ENCODE measurements at places on chromosomes 4 and X.

DNA sequence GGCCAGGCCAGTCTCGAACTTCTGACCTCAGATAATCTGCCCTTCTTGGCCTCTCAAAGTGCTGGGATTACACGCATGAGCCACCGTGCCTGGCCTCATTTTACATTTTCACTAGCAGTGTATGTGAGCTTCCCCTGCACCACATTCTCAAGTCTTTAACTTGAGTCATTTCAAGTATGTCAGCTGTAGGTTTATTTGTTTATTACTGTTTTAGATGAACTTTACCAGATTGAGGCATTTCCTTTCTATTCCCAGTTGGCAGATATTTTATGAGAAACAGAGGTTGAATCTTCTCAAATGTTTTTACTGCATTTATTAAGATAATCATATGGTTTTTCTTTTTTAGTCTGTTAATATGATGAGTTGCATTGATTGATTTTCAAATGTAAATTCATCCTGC is 114.6 kb upstream of the SH3RF1 start:
- DNase-seq, result no peak

DNA sequence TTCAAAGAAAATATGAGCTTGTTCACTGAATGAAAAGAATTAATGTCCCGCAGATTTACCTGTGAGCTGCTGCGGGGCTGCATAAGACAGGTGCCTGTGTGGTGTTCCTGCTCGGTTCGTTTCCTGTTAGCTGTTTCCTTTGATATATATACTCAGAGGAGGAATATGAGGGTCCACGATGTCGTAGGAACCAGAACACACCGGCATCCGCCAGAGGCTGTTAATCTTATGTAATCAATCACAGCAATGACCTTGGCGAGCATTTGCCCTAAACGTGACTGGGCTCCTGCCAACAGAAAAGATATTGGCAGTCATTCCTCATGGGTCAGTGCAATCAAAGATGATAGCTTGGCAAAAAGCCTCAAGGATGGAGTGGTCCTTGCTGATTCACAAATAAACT is 260.1 kb downstream of the EVC2 start:
- peak; percentile 43 for DNase-seq

DNA sequence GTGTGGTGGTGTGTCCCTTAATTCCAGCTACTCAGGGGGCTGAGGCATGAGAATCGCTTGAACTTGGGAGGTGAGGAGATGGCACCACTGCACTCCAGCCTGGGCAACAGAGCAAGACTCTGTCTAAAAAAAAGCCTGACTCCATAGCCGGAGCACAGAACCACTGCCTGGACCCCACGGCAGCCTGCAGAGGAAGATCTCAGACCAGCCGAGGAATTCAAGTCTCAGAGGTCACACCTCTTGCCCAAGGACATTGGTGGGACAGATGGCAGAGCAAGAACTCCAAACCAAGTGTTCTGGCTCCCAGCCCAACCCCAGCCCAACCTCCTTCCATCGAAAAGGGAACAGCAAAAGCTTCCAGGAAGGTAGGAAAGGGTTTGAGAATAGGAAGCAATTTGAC is 70.8 kb downstream of the SMIM20 start:
- no peak for DNase-seq

DNA sequence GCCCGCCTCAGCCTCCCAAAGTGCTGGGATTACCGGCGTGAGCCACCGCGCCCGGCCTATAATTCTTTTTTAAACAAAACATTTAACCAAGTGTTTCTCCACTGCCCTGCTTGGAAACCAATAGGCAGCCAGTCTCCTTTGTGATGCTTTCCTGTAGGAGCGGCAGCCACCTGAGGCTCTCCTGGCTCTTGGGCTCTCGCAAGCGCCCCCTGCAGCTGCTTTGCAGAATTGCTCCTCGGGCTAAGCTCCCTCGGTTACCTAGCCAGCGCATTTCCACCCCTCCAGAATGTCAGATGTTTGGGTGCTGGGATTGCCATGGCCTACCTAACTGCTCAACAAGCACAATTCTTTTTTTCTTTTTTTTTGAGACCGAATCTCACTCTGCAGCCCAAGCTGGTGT is 7.7 kb downstream of the S100P start:
- DNase-seq, result no peak

GRCh38 chrX:31550158-31550557 is 478.3 kb upstream of the FTHL17 start:
- no peak for DNase-seq

DNA sequence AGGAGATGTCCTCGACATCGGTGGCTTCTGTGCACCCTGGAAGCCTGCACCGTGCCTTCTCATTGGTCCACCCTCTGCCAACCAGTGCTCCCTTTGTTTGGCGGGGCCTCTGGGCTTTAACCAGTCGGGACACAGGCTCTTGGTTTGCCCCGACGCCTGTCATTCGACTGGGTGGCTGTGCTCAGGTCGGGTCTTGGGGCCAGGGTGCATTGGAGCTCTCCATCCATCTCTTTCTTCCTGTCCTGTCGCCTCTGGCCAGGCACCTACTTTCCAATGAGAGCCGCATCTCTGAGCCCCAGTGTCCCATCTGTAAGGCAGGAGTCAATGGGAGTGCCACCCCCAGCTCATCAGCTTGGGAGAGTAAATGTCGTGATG is 37.2 kb upstream of the NHSL2 start:
- no peak for DNase-seq

- DNase-seq, result no peak
These were observed 21.4 kb upstream of the CLGN start for GRCh38 chr4:140448830-140449229.

GRCh38 chr4:7419961-7420660 is 14.6 kb downstream of the PSAPL1 start:
- DNase-seq, result peak; percentile 73

- no peak for DNase-seq
These were observed 9.4 kb downstream of the POLA1 start for GRCh38 chrX:24703185-24703494.

DNA sequence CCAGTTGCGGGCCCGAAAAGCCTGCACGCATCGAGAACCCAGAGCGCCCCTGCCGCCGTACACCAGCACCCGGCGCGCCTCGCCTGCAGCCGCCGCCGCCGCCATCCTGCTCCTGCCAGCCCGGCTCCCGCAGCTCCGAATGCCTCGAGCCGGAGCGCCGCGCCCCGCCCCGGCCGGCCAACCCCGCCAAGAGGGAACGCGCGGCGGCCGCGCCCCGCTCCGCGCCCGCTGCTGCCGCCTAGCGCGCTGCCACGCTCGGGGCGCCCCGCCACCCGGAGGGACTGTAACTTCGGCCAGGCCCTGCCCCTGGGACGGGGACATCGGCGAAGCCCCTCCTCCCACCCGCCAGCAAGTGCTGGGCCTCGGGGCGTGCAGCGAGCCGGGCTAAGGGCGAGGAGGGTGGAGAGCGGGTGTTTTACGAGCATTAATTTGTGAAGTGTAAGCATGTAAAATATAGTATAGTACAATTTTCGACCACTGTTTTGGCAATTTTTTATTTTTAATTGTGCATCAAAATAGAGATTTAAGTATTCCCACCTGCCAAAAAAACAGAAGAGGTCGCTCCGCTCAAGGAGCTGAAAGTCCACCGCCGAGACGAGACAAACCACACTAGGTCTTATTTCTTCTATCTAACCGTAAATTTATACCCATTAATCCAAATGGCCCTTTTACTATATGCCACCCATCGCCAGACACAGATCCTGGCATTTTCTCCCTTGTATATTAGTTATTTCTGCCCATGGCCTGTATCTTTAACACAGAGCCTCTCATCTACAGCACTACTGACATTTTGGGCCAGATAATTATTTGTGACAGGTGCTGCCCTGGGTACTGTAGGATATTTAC is at the start of gene QDPR:
QDPR (minus strand) TSS at position 141 of the 846 bp plus-strand sequence; CDS start at position 105, 36 bp downstream.
- DNase-seq, result peak; percentile 84

DNA sequence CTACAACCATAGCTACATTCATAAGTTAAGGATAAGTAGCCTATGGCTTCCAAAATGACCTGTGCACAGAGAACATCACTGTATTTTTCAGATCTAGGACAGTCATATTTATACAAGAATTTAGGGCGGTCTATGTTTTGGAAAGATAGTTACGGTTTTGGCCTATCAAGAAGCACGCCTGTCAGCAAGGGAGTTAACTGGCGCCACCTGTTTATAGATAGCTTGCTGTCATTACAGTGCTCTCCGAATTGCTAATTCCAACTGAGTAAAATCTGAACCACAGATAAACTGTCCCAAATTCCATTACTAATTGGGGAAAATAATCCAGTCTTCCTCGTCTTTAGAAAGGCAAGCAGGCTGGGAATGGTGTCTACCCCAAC is 646 bp downstream of the ABCB7 start:
- no peak for DNase-seq

- DNase-seq, result no peak
These were observed 1263.5 kb downstream of the FAM133A start for GRCh38 chrX:94937491-94937890.

Measured in suprapubic skin (tissue), 4 donors.